ENCODE measurements at places on chromosomes 6 and 20. TPM values are rescaled to one million over a fixed set of nuclear protein-coding genes. Genes with fewer than 3 reads are reported as not detected.

The GABRR1 gene
- total RNA-seq, result not detected

The OR12D2 gene
- total RNA-seq, result not detected

The SLC12A5 gene
- total RNA-seq, result 1.7 TPM

The FKBP1C gene
- total RNA-seq, result not detected

The ELOVL4 gene
- total RNA-seq, result 0.58 TPM

The PRND gene
- total RNA-seq, result not detected

The CGA gene
- not detected for total RNA-seq

The POU5F1 gene
- total RNA-seq, result 0.93 TPM

- peak; percentile 92 for DNase-seq
These were observed at the start of gene CTSZ for GRCh38 chr20:59006864-59007664. Gene CTSZ (minus strand): TSS chr20:59007254. CDS start chr20:59007128, 126 bp downstream.

DNA sequence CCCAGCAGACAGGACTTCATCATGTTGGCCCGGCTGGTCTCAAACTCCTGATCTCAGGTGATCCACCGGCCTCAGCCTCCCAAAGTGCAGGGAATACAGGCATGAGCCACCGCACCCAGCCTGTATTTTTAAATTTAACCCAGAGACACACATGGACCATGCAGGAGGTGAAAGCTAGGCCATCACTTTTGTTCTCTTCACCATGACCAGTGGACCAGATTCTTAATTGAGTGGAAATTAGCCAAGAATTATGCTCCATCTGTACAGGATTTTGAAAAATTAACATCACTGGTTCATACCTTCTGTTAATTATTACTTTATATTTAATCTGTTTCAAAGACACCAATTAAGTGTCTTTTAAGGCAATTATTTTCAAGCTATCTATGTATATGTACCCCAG, 493.6 kb upstream of the NOX3 start:
- no peak for DNase-seq

GRCh38 chr6:79797912-79798311, 149.4 kb downstream of the ELOVL4 start:
- DNase-seq, result no peak

GRCh38 chr6:132598473-132598872, 8.9 kb upstream of the TAAR5 start:
- no peak for DNase-seq

DNA sequence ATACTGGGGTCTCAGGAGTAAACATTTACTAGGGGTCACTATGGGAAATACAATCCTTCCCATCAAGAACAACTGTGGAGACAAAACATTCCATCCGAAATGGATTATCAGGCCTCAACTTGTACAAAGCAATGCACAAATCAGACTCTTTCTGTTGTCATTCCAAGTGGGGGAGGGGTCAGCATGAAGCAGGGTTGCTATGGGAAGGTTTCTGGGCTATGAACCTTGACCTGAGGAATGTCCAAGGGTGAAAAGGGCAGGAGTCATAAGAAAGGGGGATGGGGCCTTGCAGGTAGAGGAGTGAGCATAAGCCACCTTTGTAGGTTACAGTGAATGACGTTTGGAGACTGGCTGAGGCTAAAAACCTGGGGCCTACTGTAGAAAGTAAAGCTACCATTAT, 3.1 kb downstream of the METTL24 start:
- DNase-seq, result no peak

GRCh38 chr20:15674253-15675060, 898.8 kb downstream of the KIF16B start:
- DNase-seq, result no peak

DNA sequence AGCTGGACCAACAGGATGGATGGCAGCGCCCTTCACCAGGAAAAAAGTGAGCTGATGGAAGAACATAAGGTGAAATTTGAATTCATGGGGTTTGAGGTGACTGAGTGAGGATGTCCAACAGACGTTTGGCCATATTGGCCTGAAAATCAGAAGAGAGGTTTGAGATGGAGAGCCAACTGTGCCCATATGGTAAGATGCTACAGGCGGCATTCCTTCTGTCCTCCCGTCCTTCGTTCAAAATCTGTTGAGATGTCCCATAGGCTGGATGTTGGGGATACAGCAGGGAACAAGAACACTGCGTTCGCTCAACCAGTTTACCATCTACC, 468 bp upstream of the CMTR1 start:
- DNase-seq, result no peak

DNA sequence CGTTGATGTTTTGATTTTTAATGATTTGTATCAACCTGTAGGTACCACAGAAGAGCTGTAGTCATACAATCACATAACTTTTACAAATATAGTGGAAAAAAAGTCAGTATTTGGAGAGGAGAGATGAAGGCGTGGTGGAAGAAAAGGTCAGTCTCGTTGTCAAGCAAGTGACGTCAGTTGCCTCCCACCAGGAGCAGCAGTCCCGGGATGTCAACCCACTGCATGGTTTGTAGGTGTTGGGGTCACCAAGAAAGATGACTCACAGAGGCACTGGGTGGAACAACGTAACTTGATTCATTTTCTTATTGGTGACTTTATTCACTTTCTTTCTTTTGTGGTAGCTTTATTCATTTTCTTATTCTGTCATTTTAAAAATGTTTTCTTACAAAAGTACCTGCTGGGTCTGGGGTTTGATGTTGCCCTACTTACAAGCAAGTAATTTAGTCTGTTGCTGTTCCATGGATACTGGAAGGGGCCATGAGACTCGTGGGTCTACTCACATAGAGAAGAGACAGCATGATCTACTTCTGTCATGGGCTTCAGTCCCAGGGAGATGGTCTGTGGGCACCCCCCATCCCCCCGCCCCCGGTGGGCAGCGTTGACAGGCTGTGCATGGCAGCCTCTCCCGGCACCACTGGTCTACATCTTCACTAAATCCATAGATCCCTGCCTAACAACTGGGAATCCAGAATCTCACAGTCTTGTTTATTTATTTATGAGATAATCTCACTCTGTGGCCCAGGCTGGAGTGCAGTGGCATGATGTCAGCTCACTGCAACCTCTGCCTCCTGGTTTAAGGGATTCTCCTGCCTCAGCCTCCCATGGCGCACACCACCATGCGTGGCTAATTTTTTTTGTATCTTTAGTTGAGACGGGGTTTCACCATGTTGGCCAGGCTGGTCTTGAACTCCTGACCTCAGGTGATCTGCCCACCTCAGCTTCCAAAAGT, 36.4 kb upstream of the SYNJ2 start:
- no peak for DNase-seq

GRCh38 chr6:64037427-64037826, 401.8 kb downstream of the PHF3 start:
- no peak for DNase-seq

GRCh38 chr6:147366290-147366689, 142.2 kb upstream of the SAMD5 start:
- no peak for DNase-seq

DNA sequence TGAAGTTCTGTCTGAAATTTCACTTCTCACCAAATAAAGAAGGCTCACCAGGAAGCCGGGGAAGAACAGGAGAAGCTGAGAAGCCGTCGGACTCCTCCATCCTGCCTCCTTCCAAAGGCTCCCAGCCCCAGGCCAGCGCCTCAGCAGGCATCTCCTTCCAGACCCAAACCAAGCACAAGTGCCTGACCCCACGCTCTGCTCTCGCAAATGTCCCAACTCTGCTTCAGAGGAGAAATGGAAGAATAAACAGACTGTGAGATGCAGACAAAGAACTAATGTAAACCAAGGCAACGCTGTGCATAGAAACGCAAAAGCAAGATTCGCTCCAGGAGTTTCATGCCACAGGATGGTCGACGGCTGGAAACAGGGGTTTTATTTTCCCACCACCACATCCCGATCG, 100.3 kb upstream of the EXOC2 start:
- DNase-seq, result no peak

- no peak for DNase-seq
These were observed 1.1 kb downstream of the SOX4 start for GRCh38 chr6:21594416-21595281.

DNA sequence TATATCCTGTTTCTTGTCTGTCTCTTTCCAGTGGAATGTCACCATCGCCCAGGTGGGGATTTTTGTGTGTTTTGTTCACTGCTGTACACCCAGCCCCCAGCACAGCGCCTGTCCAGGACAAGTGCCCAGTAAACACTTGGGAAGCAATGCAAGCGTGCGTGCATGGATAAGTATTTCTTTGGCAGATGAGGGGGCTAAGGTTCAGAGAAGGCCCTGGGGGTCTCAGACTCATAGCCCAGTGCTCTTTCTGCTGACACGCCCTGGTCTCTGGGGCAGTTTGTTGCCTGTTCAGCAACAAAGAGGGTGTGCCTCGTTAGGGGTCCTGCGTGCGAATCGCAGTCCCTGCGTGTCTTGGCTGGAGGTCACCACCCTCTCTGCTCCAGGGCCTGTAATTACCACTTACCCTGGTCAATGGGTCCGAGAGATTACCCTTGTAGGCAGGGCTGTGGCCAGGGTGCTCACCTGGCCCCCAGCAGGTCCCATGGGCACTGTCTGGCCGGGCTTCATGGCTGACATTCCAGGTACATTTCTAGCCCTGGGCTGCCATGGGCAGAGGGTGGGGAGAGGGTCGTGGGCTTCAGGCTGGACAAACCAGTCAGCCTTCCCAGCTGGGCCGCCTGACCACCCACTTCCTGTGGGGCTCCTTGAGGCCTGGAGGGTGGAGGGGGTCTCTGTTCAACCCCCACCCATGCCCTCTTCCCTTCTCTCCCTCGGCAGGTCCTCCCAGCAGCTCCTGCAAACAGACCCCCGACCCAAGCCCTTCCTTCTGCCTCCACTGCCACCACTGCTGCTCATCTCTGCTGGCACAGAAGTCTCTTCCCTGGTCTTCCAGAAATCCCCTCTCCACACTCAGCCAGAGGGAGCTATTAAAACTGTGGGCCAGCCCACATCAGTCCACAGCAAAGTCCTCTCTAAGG, 87.1 kb downstream of the CEBPB start:
- no peak for DNase-seq

DNA sequence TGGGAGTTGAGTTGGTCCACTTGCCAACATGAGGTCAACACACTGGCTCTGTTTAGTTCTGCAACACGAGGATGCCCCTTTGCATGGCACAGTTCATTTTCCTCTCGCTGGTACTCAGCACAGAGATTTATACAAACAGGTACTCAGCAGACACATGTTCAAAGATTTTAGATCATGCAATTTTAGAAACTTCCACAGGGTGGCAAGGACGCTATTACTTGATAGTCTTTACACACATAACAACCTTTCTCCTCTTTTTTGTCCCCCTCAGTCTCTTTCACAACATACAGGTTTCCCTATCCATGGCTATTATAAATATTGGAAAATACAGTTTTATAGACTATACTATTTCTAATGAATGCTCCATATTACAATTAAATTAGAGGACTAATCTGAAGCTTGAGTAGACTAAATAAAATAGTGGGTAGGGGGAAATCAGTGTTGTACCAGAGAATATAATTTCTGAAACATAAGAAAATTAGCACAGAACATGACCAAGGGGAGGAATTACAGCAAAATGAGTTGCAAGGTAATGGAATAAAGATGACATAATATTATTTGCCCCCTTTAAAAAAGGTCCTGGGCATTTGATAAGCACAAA, 331.8 kb upstream of the BTBD3 start:
- DNase-seq, result no peak

GRCh38 chr6:155311086-155311485, 3.2 kb downstream of the TFB1M start:
- no peak for DNase-seq

DNA sequence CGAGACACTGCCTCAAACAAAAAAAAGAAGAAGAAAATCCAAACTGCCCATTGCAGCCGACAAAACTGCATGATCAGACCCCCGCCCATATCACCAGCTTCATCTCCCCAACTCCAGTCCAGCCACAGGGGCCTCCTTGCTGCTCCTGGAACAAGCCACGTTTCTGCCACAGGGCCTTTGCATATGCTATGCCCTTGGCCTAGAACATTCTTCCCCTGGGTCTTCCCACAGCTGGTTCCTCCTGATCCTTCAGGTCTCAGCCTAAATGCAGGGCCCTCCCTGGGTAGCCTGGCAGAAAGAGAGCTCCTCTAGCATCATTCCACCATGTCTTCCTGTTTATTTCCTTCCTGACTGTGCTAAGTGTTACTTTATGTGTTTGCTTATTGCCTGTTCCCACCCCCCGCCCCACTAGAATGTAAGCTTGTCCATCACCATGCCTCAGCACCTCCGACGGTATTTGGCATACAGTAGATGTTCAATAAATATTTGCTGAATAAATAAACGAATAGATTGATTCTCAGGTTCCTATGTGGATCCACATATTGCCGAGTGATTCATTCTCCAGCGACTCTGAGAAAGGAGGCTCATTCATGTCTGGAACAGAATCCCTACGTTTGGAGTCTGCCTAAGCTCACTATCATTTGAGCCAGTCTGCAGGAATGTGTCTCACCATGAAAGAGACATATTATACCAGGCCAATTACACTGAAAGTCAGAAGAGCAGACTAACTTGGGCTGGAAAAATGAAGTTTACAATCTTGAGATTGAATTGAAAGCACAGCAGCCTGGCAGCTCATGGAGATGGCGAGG, 56.1 kb downstream of the NFATC2 start:
- no peak for DNase-seq

- no peak for DNase-seq
These were observed 10.9 kb downstream of the LRRC73 start for GRCh38 chr6:43499028-43499815.

DNA sequence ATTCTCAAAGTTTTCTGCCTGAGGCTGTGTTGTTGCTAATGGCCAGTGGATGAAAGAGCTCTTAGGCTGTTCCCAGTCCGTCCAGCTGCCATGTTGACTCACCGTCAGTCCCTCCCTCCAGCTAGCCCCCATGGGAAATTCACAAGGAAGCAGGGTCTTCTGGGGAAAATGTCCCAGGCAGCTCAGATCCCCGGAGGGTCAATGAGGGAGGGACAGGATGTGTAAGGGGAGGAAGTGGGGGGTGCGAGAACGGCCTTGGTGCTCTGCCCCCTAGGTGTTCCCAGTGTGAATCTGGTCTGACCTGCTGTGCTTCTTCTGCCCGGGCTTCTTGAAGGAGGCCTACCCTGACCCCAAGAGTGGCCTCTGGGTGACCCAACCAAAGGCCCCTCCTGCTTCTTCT, 65.9 kb downstream of the CEBPB start:
- DNase-seq, result no peak

DNA sequence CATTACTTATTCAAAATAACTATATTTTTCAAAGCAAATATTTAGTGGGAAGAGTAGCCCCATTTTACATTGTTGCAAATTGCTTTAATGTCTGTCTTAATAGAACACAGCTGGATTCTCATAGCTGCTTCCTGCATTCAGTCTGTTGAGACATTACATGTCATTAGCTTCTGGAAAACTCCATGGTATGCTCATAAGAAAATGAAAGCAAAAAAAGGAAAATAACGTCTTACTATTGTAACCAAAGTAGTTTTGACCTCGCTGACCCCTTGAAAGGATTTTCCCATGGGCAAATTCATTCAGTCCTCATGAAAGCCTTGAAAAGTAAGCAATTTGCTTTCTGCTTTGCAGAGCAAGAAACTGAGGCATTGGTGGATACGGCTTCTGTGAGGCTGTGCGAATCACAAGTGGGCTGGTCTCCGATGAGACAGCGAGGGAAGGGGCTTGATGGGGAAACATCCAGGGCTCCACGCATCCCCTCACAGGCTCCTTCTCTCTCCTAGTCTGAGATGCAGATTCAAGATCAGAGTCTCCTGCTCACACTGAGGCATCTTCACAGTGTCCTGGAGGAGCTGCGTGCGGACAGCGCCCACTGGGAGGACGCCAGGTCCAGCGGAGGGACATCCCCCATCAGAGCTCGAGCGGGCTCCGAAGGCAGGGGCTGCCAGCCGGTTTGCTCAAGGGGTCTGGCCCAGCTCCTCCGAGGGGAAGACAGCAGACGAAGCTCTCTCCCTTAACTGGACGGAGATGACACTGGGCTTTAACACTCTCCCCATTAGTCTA, 3.3 kb downstream of the C20orf202 start:
- DNase-seq, result no peak
